ENCODE measurements at places on chromosomes 12 and 14.

- no peak for DNase-seq
These were observed 154.8 kb downstream of the PRKCH start for GRCh38 chr14:61476105-61476753.

GRCh38 chr12:15879413-15879812 lies 2.8 kb upstream of the STRAP start:
- DNase-seq, result no peak

DNA sequence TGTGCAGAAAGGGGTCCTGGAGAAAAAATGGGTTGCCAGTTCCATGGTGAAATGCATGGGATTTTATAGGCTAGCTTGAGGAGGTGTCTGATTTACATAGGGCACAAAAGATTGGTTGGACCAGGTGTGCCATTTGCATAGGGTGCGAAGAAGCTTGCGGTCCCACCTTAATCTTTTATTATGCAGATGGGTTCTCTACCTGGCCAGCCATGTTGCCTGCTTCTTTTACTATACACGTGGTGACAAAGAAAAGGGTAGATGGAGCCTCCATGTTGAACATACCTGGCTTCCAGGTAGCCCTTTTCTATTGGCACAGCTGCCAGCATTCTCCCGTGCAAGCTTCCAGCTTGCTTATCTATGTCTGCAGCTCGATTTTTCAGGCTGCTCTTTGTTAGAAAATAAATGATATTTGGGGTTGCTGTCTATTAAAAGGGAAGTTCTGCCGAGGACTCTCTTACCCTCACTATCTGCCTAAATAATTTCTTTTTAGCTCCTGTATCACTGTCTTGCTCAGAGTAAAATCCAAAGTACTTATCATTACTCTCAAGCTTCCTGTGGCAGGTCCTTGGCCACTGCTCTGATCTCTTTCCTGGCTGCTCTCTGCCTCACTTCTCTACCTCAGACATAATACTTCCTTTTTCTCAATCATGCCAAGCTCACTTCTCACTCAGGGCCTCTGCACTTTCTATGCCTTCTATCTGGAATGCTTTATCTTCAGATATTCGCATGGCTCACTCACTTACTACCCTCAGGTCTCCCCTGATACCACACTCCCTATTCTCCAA lies 216.0 kb upstream of the DAAM1 start:
- DNase-seq, result no peak

DNA sequence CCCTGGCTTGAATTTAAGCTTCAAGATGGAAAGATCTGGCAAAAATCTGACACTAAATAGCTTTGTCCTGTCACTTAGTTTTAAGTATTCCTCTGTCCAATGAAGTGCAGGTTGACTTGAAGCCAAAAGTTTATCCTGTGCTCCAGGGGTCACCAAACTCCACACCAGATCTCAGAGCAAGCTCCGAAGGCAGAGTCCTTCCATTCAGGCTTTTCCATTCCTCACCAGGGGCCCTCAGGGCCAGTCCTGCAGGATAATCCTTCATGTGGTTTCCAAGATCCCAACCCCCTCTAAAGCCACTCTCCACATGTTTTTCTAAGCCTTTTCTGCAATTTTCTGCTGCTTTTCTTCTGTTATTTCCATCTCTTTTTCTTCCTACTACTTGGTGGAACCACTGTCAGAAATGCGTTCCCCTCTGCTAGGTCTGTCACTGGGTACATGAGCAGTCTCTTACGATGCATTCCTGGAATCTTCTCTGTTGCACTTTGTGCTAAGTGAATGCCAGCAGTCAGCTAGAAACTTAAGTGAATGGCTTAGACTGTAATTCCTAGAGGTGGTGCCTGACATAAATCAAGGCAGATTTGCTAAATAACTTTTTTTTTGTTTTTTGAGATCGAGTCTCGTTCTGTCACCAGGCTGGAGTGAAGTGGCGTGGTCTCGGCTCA lies 251.4 kb downstream of the MSRB3 start:
- no peak for DNase-seq

DNA sequence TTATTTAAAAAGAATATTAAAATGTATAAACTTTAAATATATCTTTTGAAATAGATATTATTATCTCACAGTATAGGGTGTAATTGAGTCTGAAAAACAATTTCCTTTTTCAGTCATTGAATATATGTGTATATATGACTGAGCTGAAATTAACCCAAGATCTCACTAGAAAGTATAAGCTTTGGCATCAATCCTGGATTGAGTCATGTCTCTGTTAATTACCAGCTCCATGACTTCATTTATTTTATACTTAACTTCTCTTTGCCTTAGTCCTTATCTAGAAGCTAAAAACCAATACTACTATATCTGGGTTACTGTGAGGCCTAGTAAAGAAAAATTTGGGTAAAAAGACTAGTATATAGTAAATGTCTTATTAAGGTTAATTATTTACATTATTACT lies 1020.3 kb downstream of the LRFN5 start:
- DNase-seq, result no peak

All from NT2/D1 (cell line).